ENCODE measurements at places on chromosomes 5 and 9.

- DNase-seq = no peak
These were observed 49.6 kb upstream of the KIF2A start for GRCh38 chr5:62256161-62257019.

DNA sequence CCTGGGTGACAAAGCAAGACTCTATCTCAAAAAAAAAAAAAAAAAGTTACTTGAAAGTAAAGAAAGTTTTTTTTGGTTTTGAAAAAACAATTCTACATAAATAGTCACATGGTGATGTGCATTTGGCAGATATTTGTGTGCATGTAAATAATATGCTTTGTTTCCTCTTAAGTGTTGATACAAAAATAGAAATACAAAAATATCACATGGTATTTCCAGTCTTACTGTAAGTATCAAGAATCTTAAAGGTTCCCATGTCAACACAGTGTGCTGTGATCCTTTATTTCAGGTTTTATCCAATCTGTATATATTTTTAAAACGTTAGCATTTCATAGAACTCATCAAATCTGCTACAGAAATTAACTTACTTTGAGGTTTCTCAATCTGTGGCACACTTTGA lies 521.9 kb downstream of the TLE4 start:
- no peak for DNase-seq

GRCh38 chr9:26947736-26948135 lies 694 bp upstream of the PLAA start:
- DNase-seq = no peak

- peak; percentile 0 for DNase-seq
These were observed at the start of gene TLR4 for GRCh38 chr9:117704024-117704575. Gene TLR4, plus strand, starts transcription at chr9:117704403. Its CDS starts 70 bp downstream, at chr9:117704473.

GRCh38 chr5:117999939-118000549 lies 988.3 kb downstream of the DTWD2 start:
- no peak for DNase-seq

- no peak for DNase-seq
These were observed 671.9 kb downstream of the NR2F1-AS1 start for GRCh38 chr5:92908952-92909601.

DNA sequence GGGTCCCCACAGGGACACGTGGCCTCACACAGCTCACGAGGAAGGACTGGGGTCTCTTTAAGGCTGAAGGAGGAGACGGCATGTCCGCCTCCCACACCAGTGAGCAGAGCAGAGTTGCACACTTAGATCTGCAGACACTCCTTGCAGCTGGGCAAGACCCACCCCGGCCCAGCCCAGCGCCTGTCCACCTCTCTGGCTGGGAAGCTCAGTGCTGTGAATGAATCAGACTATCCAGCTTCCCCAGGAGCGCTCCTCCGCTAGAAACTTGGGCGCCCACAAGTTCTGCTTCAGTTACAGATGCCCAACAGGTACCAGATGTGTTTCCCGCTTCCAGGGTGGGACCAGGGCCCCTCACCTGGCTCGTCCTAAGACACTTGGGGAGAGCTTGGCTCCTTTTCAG lies 78.9 kb downstream of the NSUN2 start:
- no peak for DNase-seq

DNA sequence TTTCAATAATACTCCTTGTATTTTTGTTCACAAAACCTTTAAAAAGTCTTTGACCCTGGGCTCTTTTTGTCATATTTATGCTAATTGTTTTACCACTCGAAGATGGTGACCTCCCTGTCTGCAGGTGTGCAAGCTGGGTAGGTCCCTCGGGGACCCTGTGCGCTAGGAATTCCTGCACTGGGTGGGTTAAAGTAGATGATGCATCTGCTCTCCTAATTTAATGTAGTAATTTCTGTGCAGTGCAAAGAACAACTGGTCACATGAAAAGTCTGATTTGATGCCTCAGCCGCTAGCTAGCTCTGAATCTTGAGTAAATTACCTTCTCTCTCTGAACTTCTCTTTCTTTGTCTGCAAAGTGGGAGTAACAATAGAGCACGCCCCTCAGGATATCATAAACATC lies 139.1 kb upstream of the OTULINL start:
- no peak for DNase-seq

DNA sequence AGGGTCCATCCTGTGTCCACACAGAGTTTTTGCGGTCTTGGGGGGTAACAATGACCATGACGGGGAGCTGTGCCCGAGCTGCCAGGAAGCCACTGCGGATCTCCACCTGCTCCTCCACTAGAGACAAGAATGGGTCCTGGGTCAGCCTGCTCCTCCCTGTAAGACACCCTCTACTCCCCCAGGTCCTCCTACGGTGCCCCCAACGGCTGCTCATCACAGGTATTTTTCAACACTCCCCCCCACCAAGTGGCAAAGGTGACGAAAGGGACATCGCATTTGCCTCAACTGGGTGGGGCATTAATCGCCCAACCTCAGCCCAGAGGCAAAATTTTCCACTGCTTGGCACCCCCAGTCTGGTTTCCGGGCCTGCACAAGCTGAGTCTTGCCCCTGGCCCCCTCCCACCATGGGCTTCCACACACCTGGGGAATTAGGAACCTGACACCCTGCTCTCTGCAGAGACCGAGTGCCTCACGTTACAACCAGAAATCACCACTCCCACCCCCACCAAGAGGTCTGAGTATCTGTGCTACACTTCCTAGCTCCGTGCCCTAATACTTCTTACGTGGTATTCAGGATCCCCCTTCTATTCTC lies 9.6 kb downstream of the NOL6 start:
- no peak for DNase-seq

GRCh38 chr9:101434998-101435397 lies 576 bp downstream of the ALDOB start:
- DNase-seq = peak; percentile 46

DNA sequence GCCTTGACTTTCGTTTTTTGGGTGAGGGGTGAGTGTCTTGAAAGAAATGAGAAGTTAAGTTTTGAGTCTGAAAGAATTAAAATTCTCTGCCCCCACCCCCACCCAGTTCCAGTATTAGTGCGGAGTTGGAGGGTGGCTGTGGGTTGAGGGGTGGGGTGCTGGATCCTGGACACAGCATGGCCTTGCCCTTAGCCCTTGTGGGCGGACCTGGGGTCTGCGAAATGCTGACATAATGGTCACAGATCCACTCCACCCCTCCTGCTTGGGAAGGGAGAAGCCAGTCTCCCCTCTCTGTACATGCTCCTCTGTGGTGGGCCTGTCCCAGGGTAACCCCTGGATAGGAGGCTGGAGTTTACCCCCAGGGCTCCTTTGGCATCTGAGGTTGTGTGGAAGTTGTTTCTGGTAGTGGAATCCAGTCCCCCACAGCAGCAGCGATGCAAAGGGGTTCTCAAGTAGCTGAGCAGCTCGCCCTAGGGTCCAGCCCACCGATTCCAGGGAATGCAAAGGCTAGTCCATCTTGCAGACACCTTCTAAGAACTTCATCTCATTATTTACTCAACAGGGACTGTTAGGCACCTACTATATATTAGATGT lies 42.8 kb upstream of the TCF7 start:
- DNase-seq = no peak

- DNase-seq = no peak
These were observed 960 bp downstream of the SECISBP2 start for GRCh38 chr9:89319015-89319905.

GRCh38 chr5:52837591-52838001 lies 49.9 kb downstream of the ITGA1 start:
- DNase-seq = no peak

GRCh38 chr5:75656311-75657003 lies 45.2 kb downstream of the ANKDD1B start:
- DNase-seq = peak; percentile 21

GRCh38 chr5:153998010-153998409 lies 40.7 kb downstream of the FAM114A2 start:
- DNase-seq = no peak

DNA sequence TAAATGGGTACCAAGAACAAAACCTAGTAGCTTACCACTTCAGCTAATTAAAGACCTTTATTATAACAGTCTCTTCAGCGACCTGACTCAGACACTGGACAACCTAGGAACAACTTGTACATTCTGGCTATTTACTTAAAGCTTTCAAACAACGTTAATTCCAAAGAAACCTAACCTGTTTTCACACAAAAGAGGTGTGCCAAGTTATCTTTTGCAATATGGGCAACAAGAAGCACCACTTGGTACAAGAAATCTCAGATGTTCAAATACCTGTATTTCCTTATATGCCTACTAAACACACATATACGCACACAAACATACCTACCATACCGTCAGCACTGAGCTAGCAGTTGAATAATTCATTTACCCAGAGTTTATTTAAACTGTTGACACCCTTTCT lies 23.0 kb downstream of the RNF145 start:
- DNase-seq = no peak

GRCh38 chr9:14107977-14108376 lies 206.0 kb downstream of the NFIB start:
- DNase-seq = no peak

GRCh38 chr9:20551835-20552234 lies 70.5 kb downstream of the MLLT3 start:
- peak; percentile 31 for DNase-seq

GRCh38 chr9:99433555-99433954 lies 211.5 kb downstream of the SEC61B start:
- DNase-seq = peak; percentile 54

GRCh38 chr9:22204240-22204639 lies 195.1 kb upstream of the CDKN2B start:
- no peak for DNase-seq

GRCh38 chr9:14902561-14902960 lies 7.7 kb downstream of the FREM1 start:
- DNase-seq = no peak

DNA sequence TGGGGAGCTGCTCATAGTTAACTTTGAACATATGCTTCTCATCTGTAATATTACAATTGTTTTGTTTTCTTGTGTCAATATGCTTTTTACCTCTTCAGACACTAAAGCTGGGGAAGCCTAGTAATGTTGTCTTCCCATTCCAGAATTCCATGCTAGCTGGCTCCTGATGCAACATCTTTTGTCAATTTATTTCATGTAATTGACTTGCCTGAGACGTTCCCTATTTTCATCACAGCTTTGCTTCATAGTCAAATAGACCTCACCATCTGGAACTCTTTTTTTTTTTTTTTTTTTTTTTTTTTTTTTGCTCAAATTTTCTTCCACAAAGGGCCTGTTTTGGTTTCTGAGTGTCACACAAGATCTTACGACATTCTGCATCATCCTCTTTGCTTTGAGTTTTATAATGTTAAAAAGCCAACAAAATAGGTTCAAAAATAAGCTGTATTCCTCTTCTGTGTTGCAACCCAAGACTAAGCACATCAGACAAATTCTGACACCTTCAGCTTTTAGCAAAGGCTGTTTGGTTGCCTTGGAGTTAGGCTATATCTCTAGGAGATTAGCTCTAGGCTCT lies 235.2 kb downstream of the NR3C1 start:
- DNase-seq = no peak

GRCh38 chr5:2094616-2094995 lies 211.9 kb upstream of the IRX4 start:
- DNase-seq = no peak

- DNase-seq = peak; percentile 61
These were observed 20.6 kb downstream of the OR2V2 start for GRCh38 chr5:181167814-181168488.

DNA sequence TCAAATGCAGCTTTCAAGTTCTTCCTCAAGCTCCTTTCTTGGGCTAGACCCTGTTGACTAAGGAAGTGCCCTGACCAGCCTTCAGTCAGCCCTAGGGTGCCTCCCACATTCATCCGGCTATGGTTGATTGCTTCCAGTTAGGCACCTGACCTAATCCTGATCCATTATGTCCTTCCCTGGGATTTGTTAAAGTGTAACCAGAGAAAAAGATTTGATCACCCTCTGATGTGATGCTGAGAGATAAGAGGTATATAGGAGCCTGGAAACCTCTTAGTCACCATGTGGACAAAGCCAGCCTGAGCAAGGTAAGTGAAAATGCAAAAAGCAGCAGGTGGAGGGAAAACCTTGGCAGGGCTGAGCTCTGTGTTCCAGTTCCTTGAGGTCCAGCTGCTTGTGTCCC lies 178.8 kb upstream of the ERCC6L2 start:
- DNase-seq = no peak

- DNase-seq = no peak
These were observed 2.2 kb downstream of the AMACR start for GRCh38 chr5:34005681-34006080.
